ENCODE measurements at places on chromosomes 16 and 17.
A peak's percentile ranks its signal among the peaks of the same experiment; 100 is the strongest.

DNA sequence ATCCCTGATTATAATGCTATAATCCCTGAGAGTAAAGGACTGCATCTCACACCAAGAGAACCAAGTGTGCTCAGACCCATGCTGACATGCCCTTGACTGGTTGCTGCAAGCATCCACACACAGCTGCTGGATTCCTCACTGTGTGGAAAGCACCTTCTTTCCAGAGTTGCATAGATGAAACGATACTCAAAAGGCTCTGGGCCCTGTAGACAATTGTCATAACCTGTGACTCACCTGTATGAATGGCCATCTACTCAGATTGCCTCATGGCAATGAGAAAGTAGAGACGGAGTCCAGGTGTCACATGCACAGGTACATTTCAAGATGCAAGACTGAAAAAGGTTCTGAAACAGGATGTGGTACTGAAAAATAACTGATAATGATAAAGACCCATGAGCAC is 58.1 kb downstream of the MPHOSPH6 start:
- no peak for DNase-seq

DNA sequence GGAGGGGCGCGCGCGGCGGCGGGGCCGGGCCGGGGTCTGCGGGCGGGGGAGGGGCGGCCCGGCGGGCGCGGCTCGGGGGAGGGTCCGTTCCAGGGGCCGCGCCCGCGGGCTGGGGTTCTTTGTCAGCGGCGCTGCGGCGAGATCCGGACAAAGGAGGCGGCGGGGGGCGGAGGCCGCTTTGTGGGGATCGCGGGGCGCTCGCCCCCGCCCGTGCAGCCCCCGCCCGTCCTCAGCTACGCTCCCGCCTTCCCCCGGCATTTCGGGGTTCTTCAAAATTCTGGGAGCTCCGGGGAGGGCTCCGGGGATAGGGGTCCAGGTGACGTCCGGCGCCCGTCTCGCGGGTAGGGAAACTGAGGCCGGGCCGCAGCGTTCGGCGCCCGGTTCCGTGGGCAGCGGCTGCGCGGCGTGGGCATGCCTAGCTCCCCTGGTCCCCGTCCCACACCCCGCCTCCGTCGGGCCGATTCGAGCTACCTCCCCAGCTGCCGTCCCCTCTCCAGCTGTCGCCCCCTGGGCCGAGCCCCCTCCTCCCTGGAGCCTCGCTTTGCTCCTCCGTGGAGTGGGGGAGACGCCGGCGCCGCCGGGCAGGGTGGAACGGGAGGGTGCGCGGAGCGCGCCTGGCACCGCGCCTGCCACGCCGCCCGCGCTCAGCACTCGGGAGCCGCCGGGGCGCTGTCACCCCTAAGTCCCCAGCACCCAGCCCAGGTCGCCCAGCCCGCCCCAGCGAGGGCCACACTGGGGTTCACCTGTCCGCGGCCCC is 546 bp downstream of the SNN start:
- peak; percentile 37 for DNase-seq

GRCh38 chr16:89145406-89146161 is 26.0 kb upstream of the CDH15 start:
- DNase-seq: no peak

DNA sequence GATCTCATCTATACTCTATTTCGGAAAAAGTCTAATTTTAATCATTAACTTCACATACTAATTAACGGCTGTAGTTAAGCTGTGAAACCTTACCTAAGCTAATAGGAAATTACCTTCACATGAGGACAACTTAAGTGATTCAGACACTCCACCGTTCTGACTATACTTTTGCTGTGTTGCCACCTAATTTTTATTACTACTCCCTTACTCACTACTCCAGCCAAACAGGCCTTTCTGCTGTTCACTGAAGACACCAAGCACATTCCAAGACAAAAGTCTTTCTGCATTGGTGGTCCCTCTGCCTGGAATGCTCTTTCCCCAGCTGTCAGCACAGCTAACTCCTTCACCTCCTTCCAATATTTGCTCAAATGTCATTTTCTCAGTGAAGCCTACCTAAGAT is 1.3 kb downstream of the CMTR2 start:
- no peak for DNase-seq

DNA sequence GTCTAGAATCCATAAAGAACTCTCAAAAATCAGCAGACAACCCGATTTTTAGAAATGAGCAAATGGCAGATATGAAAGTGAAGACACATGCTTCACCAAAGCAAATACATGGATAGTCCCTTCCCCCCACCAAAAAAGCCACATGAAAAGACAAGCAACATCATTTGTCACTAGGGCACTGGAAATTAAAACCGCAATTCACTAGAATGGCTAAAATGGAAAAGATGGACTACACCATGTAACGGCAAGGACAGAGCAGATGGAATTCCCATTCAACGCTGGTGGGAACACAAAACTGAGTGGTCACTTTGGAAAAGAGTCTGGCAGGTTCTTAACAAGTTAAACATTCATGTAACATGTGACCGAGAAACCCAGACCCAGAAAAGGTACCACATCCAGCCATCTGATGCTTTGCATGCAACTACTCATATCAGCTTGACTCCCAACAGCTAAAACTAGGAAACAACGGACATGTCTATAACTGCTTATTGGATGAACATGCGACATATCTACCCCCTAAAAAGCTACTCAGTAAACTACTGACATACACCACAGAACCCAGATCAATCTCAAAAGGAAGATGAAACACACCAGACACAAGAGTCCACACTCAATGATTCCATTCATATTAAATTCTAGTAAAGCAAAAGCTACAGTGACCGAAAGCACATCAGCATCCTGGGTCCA is 132.6 kb downstream of the ZNF778 start:
- peak; percentile 54 for DNase-seq

DNA sequence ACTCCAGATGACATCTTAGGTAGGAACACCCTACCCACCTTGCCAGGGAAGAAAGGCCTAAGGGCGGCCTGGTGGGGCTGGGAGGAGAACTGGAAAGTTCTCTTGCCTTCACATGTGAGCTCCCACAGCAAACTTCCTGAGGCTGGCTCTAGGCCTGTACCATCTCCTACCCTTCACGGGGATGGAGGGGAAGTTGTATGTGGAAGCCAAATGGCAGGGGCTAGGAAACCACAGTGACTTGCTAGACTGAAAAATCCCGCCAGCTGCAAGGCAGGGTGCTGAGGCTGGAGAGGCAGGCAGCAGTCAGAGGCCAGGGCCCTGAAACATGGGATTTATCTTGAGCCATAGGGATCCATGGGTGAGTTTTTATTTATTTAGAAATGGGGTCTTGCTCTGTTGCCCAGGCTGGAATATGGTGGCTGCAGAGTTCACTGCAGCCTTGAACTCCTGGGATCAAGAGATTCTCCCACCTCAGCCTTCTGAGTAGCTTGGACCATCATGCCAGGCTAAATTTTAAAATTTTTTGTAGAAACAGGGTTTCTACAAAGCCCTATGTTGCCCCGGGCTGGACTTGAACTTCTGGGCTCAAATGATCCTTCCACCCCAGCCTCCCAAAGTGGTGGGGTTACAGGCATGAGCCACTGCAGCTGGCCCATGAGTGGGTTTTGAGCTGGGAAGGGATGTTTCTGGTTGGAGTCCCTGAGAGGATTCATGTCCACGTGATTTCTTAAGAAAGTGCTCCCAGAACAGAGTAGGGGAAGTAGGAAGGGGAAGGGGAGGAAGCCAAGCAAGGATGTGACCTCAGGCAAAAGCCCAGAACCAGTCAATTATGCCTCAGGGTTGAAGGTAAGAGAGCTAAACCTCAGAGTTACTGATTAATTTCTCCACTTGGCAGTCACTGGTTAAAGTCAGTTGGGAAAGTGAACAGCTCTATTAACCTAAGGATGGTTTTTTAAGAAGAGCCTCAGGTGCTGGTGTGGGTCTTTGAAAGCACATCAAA is 4.0 kb upstream of the KAT8 start:
- DNase-seq: no peak

DNA sequence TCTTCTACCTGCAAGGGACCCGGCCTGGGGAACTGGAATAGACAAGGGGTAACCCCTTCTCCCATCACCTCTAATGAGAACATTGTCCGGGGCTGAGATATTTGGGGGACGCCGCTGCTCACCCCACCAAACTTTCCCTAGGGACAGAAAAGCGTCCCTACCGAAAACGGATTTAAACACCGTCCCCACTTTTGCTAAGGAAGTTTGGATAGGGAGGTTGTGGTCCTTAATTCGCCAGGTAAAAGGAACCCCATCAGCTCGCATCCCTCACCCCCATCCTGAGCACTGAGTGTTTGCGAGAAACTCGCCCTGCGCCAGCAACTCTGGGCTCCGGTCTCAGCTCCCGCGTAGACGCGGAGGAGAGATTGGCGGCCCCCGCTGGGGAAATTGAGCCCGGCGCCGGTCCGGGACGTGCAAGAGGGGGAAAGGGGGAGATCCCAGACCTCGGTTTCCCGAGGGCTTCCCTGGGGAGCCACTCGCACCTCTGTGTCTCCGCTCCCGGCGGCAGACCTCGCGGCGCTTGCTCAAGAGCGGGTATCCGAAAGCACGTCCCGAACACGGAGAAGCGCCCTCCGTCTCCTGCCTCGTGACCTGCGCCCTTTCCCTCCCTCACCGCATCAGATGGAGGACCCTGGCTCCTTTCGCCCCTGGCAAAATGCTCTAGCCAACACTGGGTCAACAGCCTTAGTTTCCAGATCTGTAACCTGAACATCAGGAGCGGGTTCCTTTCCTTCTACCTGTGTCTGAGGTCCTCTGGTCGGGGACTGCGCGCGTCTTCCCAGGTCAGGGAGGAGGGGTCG is 3.1 kb upstream of the SOX9 start:
- DNase-seq: no peak

- DNase-seq: no peak
Observed at GRCh38 chr17:36889770-36890349, 47.4 kb upstream of the LHX1 start.

GRCh38 chr17:40415390-40415789 is 2.3 kb downstream of the TOP2A start:
- no peak for DNase-seq

DNA sequence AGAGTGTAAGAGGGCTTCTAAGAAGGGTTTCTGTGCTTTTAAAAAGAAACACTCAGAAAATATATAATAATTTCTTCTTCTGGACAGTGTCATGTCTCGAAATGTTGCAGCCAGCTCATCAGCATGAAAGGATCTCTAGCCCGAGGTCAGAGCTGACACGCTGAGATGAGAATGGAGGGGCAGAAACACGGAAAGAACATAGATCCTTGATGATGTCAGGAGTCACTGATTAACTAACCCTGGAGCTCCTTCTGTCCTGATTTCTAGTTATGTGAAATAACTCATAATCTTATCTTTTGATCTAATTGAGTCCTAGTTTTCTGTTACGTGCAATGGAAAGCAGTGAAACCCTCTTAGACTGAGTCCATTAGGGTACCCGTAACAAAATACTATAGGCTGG is 10.3 kb upstream of the TOX3 start:
- no peak for DNase-seq
